ENCODE measurements at places on chromosomes 12 and 14.

- no peak for DNase-seq
These were observed 57.6 kb upstream of the BEGAIN start for GRCh38 chr14:100644784-100645183.

DNA sequence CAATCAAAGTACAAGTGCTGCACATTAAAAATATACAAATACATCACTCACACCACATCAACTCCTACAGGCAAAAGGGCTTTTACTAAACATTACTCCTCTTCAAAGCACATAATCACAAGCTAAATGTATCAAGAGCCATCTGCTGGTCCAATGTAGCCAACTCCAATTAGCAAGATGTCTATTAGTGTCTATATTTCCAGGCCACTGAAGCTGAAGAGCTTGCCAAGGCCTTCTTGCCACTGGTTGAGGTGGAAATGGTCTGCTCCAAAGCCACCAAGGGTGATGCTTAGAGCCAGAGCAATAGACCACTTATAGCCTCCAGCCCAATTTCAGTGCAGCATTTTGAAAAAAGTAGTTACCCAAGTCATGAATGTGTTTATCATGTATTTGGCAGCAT lies 54.4 kb downstream of the RASSF9 start:
- no peak for DNase-seq

DNA sequence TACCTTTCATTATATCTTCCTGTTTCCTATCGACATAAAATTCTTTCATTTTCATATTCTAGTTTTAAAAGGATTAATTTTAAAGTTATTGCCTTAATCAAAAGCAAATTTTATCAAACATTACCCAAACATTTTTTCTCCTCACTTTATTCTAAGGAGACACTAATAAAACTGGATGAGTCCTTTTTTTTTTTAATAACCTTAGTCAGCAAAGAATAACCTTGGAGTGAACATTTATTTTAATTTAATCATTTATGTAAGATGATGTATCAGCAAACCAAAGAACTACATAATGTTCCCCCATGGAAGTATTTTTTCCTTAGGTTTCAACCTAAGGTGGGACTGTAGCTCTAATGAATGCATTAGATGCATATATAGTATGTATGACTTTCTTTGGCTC lies 83.9 kb downstream of the RAD52 start:
- no peak for DNase-seq

DNA sequence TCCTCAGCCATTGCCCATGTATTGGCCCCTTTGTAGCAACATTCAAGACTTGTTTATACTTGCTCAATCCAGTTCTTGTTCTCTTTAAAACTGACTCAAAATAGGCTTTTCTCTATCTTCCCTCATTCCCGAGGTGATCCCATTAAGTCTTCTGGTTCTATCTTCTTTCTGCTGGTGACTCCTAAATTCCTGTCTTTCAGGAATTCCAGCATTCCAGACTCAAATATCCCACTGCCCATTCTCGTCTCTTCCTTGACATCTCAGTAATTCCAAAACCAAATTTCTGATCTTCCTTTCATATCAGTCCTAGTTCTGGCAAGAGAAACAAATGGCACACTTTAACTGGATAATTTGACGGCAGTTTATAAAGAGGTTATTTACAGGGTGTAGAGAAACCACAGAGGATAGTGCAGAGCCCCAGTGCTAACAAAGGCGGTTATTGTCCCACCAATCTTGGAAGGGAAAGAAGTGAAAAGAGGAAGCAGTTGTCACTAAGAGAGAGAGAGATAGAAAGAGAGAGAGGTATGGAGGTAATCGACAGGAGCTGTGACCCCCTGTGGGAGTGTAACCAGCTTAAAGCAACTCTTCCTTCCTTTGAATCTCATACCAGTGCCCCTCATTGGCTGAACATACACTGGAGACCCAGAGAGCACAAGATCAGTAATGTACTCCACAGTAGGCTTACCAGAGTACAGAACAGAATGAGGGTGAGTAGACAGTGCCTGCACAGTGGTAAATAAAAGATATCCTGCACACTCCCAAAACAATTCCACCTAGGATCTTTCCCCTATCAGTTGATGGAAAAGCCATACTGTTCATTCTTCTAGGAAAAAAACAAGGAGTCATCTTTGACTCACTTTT lies 177.6 kb upstream of the LMNTD1 start:
- DNase-seq = no peak

DNA sequence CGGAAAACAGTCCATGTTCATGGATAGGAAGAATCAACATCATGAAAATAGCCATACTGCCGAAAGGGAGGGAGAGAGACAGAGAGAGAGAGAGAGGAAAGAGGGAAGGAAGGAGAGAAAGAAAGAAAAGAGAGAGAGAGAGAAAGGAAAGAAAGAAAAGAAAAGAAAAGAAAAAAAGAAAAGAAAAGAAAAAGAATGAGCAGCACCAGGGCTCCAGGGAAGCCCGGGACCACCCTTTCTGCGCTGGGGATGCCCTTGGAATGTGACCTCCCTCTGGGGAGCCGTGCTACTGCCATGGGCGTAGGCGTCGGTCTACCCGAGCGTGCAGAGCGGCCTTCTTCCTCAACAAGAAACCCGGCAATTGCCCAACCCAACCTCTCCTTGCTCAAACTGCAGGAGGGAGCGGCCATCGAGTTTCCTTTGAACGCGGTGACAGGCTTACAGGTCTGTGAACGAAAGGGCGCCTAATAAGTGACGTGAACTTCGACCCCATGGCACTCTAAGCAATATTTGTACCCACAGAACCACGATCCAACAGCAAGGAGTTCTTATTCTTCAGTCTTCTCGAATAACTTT lies 16.9 kb downstream of the OR6S1 start:
- peak; percentile 52 for DNase-seq

GRCh38 chr12:79358716-79359300 lies 332.0 kb downstream of the PAWR start:
- DNase-seq = no peak

GRCh38 chr12:104716172-104716571 lies 241.9 kb downstream of the SLC41A2 start:
- no peak for DNase-seq

- no peak for DNase-seq
These were observed 53.3 kb downstream of the BDKRB1 start for GRCh38 chr14:96309133-96309895.

DNA sequence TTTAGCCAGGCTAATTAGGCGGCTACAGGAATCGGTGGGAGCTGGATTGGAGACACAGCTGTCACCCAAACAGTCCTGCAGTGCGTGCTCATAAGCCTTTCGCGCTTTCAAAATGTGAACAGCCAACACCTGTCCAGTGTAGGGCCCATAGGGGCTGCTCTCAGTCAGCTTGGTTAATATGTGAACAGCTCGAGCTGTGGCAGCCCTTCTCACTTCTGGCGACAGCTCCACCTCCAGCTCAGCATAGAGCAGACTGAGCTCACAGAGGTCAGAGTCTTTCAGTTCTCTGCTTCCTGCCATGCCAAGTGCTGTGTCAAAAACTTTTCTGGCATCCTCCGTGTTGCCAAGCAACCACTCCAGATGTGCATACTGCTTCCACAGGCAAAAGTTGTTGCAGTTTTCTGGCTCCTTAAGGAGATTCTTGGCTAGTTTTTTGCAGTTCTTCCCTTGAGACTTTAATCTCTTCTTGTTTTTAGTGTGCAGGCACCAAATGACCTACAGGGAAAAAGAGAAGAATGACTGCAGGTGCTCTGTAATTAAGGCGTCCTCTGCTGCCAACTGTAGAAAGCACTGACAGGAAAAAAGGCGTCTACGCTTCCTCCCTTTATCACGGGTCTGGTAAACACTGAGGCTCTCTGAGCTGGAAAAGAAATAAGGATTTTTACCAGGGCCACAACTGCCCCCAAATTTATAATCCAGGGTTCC lies 32.5 kb downstream of the PSMC1 start:
- DNase-seq = no peak

DNA sequence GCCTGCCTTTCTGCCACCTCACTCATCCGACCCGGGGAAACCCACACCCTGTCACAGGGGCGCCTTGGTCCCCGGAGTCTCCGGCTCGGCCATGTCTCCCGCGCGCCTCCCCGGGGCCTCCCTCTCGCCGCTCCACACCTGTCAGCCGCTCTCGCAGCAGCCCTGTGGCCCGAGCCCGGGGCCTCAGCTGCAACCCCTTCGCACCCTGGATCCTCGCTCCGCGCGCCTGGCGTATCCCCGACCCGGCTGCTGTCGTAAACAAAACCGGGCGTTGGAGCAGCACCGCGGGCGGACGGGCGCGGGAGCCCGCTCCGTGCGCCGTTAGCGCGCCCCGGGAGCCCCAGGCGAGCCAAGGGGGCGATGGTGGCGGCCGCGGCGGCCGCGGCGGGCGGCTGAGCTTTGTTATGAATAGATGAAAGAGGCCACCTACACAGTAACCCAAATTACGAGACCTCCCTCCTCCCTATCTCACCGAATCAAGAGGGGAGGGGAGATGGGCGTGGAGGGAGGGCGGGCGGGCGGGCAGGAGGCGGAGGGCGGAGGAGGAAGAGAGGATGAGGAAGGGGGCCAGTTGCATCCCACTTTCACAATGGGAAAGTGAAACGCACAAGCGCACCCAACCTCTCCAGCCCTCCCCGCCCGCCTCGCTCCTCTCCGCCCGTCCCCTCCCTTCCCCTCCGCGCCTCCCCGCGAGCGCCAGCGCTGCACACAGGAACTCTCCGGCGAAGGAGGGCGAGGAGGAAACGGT lies at the start of gene PLXNC1:
Gene PLXNC1, plus strand, starts transcription at position 587 of the 748 bp plus-strand sequence. CDS start 395 bp downstream, outside the sequence.
- peak; percentile 61 for DNase-seq

- DNase-seq = no peak
These were observed 27.9 kb downstream of the CCNK start for GRCh38 chr14:99508896-99509629.

Measured in EH (cell line).